Activated CD4-positive, alpha-beta T cell treated with anti-CD3 and anti-CD28 coated beads, Interleukin-2, amount 10 ng/mL, durations not matched to agents 24 days and 14 days (primary cell): ENCODE measurements at places on chromosomes 13 and 19. TPM values are rescaled to one million over a fixed set of nuclear protein-coding genes. Genes with fewer than 3 reads are reported as not detected.

KDELR1 gene
- total RNA-seq, result 75.5 and 77.7 TPM in 2 replicates

NXNL1 gene
- not detected in 2 replicates for total RNA-seq

IL4I1 gene
- total RNA-seq, result 40.4 and 41.4 TPM in 2 replicates

DMKN gene
- total RNA-seq, result not detected in 2 replicates

NANOS3 gene
- 1.4 and 1.9 TPM in 2 replicates for total RNA-seq

CPB2 gene
- total RNA-seq, result not detected in 2 replicates

GRCh38 chr13:20465218-20465879, 60.3 kb downstream of the CRYL1 start:
- H3K27ac ChIP-seq, result no peak overlapping the region
- H3K4me3 ChIP-seq, result no peak overlapping the region
- peaks cover 18% of the 10 kb centered on the region for H3K4me1 ChIP-seq
- peaks cover 2% of the 10 kb centered on the region for H3K36me3 ChIP-seq
- H3K27me3 ChIP-seq, result peaks cover 4% of the 10 kb centered on the region
- DNase-seq, result no peak

DNA sequence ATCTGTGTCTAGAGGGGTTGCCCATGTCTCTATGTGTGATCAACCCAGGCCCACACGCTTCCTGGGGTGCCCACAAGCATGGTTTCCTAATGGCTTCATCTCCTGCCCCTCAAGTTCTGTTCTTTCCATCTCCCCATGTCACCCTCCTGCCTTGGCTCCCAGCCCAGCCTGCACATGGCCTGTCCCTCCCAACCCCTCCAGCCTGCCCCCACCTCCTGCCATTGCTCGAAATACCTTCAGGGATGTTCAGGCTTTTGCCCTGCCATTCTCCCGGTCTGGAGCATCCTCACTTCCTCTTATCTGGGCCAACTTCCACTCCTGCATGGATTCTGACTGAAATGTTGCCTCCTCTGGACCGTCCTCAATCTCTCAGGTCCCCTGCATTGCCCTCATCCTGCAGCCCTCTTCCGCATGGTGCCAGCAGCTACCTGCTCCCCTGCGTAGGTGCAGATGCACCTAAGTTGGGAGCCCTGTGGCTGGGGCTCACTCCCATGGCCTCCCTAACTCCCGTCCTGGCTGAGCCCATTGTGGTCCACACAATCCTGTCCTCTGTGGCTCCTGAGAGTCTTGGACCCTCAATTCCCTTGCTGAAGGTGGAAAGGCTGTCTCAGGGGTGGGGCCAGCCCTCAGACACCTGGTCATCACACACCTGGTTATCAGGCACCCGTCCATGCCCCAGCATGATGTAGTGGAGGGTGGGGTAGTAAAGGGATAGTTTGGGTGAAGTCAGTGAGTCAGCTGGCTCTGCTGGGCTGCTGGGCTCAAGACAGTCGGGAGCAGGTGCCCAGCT, 152.1 kb downstream of the URI1 start:
- DNase-seq, result no peak
- no peak overlapping the region for H3K4me3 ChIP-seq
- no peaks in the 10 kb centered on the region for H3K27me3 ChIP-seq
- no peaks in the 10 kb centered on the region for H3K4me1 ChIP-seq
- H3K27ac ChIP-seq, result no peak overlapping the region
- H3K36me3 ChIP-seq, result no peaks in the 10 kb centered on the region

DNA sequence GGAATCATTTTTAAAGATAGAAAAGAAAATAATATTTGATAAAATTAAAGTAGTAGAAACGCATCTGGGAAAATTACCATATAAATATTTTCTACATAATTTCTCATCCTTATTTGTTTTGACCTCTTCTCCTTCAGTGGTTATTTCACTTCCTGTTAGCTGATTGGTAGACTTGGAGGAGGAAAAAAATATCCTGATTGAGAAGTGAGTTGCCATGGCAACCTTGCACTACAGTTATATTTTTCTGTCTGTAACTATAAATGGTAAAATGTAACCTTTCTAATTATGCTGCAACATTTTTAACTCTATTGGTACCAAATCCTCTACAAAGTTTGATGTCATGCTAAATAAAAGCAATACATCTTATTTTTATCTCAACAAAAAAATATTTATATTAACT, 45.2 kb downstream of the SCEL start:
- DNase-seq, result no peak
- peaks cover 31% of the 10 kb centered on the region for H3K27me3 ChIP-seq
- no peaks in the 10 kb centered on the region for H3K4me1 ChIP-seq
- H3K4me3 ChIP-seq, result no peak overlapping the region
- no peaks in the 10 kb centered on the region for H3K36me3 ChIP-seq

DNA sequence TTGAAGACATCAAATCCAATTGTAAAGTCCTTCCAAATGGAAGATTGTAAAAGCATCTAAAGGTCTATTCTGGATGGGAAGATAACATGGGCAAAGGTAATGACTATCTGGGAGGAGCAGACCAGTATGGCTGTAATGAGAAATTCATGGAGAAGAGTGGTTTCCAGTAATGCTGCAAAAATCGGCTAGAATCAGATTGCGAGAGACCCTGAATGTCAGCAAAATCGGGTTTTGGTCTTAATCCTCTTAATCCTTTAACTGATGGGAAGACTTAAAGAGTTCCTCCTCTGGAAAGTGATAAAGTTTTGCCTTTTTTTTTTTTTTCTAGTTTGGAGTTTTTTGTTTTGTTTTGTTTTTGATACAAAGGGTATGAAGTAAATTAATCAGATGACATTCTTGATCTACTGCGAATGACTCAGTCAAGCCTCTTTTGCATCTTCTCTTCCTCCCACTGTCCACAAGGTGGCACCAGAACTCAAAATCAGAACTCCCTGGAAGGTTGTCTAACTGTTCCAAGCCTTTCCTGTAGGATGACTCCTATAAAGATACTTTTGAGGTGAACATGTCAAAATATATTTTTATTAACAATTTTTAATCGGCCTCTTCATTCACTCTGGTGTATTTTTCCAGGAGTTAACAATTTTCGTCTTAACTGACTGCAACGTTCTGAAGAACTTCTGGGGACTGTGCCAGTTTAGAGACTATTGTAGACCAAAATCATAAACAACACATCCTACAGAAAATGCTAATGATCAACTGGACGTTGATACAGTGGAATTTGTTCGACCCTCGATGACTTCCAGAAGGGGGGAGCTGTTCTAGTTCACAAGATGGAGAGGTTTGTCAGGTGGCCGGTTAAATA, 213.3 kb upstream of the MIR17HG start:
- H3K36me3 ChIP-seq, result no peaks in the 10 kb centered on the region
- H3K27ac ChIP-seq, result no peak overlapping the region
- peak; percentile 74 for DNase-seq

DNA sequence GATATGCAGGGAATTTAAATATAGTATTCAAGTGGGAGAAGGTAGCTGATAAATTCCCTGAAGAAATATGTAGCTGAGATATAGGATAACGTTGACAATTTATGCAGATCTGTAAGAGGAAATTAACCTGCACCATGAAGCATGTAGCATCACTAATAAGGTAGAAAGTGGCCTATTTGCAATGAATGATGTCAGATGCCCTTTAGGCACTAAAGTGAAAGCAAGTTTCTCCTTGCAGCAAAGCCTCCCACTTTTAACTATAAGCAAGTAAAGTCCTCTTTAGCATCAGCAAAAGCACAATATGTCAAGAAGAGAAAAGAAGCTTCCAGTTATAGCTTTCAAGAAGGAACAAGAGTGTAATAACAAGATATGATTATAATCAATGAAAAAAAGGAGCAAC, 102.5 kb upstream of the SLITRK1 start:
- H3K27ac ChIP-seq, result no peak overlapping the region
- H3K4me1 ChIP-seq, result no peaks in the 10 kb centered on the region
- H3K4me3 ChIP-seq, result no peak overlapping the region
- H3K36me3 ChIP-seq, result no peaks in the 10 kb centered on the region
